Stimulated activated memory B cell treated with anti-CD40 and anti-IgM and Interleukin-4, amounts not matched to agents 10 μg/mL and 1 μg/mL and 100 μg/mL, for 72 hours (primary cell): ENCODE measurements at places on chromosomes 7 and 10.

GRCh38 chr7:156001496-156002260 is 189.4 kb upstream of the SHH start:
- ATAC-seq, result no peak

DNA sequence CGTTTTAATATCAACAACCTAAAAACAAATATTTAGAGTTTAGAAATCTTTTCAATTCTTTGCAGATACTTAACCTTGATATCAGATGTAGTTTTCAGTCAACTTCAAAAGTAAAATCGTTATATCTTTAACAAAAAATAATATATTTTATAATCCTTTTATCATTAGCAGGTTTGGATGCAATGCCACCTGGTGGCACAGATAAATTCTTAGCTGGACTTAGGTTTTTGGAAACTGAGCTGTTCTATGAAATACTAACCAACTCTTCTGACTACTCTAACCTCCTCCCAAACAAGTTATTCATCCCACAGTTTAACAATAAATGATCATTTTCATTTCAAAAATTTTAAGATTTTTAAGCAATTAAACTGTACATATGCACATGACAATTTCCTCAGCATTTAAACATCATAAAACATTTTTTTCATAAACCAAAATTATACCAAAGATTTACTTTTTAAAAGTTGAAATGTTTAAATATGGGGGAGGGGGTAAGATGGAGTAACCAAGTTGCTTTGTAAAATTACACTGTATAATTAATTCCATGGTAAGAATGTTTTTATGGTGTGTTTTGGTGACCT is 56.9 kb downstream of the HIBADH start:
- no peak for ATAC-seq

- no peak for ATAC-seq
Measured at GRCh38 chr10:86244297-86245014, 122.1 kb downstream of the GRID1 start.

GRCh38 chr7:100380196-100380595 is 6.9 kb downstream of the PILRA start:
- no peak for ATAC-seq

DNA sequence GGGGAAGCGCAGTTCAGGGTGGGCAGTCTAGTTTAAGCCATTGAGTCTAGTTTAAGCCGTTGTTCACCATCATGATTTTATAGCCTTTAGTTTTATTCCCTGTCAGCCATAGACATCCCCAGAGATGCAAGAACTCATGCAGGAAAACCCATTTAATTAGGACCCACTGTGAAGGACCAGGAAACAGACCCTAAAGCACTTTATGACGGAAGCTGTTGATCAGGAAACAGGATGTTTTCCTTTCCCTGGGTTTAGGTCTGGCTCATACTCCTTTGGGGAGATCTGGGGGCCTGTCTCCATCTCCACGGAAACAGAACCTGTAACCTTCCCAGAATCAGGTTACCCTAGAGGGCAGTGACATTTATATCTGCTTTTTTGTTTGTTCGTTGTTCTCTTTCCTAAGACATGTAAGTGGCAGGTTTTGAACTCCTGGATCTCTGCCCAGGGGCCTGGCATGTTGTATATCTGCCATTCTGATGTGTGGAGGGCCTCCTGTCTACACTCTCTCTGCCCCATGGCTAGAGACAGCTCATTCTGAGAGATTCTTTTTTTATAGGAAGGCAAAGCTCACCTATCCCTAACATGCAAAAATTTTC is 657.2 kb upstream of the GALNT17 start:
- ATAC-seq, result no peak

DNA sequence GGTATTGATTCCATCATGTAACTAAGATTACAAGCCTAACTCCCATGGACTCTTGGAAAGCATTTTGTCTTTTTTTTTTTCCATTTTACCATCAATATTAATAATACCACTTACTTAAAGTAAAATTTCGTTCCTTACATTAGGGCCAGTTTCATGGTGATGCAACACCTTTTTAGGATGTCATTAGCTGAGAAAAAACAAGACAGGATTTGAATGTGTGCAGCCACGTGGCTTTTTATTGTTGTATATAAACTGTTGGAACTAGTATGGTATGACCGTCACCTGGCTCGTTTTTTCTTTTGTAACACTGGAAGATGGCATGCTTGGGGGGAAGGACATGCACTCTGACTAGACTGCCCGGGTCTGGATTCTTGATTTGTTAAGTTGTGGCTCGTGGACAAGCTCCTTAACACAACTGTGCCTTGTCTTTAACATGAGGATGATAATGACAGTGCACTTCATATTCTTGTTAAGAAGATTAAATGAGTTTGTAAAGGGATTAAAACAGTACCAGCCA is 42.1 kb downstream of the ARHGAP21 start:
- no peak for ATAC-seq

GRCh38 chr10:131162866-131163843 is 148.4 kb downstream of the TCERG1L start:
- ATAC-seq, result no peak

DNA sequence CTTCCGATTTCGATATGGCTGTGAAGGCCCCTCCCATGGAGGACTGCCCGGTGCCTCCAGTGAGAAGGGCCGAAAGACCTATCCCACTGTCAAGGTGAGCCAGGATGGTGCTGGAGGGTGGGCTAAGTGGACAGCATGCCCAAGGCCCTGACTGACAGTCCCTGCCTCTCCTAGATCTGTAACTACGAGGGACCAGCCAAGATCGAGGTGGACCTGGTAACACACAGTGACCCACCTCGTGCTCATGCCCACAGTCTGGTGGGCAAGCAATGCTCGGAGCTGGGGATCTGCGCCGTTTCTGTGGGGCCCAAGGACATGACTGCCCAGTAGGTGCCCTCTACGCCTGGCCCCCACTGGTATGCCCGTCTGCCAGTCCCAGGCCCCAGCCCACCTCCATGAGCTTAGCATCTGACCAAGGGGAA is 1.2 kb downstream of the NFKB2 start:
- ATAC-seq, result no peak

GRCh38 chr10:28089467-28089866 is 90.6 kb upstream of the ODAD2 start:
- no peak for ATAC-seq

DNA sequence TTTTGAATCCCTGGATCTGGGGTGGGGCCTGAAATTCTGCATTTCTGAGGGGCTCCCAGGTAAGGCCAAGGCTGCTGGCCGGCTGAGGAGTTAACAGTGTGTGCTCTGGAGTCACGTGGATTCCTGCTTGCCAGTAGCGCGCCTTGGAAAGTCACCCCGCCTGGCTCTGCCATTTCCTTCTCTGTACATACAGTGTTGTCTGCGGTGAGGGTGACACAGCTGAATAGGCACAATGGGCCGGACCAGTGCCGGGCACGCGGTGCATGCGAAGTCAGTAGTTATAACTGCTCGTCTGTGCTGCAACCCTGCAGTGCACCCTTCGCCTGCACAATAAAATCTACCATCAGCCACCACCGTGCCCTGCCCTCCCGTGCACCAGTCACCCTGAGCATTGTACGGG is 68.0 kb upstream of the EEPD1 start:
- ATAC-seq, result peak; percentile 34

- ATAC-seq, result peak; percentile 46
Measured at GRCh38 chr10:97640868-97641811, 669 bp downstream of the PI4K2A start.

GRCh38 chr10:130459851-130460490 is 323.8 kb downstream of the GLRX3 start:
- no peak for ATAC-seq

- no peak for ATAC-seq
Measured at GRCh38 chr10:101164020-101164419, 32.9 kb downstream of the TLX1 start.

DNA sequence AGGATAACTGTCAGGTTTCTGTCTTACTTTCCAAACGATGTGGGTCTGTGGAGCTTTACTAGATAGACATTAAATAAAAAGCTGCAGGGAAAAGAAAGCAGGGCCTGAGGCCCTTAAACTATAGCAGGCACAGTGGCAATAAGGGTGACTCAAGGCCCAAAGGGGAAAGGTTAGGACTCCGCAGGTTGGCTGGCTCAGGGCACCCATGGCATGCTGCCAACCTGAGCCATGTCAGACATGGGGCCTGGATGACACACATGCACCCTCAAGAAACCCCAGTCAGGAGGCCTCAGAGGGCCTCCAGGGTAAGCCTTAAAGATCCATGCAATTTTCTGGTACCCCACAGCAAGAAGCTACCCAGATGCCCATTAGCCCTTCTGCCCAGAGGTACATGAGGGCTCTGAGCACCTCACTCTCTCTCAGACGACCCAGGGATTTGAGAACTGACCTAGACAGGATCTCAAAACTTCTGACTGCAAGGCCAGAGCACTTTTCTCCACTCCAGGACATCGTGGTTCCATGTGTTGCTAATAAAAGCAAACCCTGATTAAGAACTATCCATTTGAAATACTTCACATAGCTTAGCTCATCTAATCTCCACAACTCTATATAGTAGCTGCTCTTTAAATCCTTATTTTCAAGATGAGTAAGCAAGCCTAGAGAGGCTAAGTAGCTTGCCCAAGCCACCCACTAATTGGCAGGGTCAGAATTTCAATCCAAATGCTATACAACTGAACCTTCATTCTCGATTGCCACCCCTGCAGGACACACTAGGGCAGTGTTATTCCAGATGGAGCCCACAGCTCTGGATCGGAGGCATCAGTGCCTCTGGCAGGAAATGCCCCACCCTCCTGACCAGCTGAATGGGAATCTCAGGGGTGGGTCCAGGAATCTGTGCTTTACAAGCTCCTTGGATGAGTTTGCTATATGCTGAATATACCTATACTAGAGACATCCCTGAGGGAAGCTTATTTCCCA is 132.5 kb upstream of the EFCAB10 start:
- ATAC-seq, result no peak

DNA sequence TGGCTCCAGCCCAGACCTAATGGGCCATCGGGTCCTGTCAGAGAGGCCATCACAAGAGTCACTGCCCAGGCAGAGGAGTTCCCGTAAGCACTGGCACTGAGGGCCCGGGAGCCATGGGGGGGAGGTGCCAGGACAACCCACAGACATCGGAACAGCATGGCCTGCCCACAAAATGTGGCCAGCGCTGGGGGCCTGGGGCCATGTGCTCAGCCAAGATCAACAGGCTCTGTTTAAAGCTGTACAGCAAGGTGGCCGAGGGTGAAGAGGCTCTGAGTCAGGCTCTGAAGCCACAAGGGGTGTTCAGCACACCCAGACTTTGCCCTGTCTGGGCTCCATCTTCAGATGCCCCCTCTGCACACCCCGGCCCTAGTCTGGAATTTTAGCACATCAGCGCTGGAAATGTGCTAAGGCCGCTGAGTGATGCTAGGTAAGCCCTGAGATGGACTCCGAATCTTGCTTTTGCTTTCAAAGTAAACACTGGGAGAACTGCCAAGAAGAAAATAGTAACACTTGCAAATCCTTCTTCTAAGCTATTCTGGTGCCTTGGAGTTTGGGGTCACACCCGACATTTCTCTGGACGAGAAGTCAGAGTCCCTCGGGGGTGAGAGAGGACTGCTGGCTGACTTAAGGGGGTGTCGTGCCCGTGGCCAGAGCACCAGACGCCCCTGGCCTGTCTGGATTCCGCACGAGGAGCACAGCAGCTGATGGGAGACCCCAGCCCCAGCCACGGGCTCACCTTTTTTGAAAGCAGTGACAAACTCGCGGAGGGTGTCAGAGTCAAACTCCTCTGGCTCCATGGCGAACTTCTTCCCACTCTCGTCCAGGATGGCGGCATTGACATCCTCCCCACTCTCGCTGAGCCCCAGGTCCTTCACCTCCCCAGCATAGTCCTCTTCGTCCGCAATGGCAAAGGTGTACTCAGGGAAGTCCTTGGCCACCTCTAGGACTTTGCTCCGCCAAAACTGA is 23.6 kb downstream of the PDIA4 start:
- no peak for ATAC-seq

DNA sequence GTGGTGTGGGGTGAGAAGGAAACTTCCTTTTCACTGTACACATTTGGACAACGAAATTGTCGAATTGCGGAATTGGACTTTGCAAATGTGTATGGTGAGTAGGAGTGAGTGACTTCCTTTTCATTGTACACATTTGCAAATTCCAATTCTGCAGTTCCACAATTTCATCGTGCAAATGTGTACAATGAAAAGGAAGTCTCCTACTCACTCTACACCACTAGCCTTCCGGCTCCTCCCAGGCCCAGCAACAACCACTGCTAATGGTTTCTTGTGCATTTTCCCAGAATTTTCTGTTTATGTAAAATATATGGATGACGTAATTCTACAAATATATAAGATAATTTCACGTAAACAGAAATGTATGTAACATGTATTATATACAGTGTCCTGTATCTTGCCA is 118.5 kb downstream of the ARL4A start:
- ATAC-seq, result no peak

DNA sequence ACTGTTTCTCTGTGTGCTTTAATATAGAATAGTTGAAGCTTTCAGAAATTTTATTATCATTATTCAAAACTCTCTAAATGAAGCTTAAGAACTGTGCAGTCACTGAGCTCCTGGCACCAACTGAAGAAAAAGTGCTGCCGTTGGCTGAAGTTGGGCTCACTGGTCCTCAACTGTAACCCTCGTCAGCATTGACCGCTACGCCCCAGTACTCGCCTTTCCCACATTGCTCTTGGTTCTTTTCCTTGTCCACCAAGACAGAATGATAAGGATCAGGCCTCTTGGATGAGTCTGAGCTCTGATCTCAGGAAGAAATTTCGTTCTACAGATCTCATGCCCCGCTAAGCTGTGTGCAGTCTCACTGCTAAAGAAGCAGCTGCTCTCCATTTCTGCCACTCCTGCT is 7.9 kb upstream of the TAF3 start:
- no peak for ATAC-seq

DNA sequence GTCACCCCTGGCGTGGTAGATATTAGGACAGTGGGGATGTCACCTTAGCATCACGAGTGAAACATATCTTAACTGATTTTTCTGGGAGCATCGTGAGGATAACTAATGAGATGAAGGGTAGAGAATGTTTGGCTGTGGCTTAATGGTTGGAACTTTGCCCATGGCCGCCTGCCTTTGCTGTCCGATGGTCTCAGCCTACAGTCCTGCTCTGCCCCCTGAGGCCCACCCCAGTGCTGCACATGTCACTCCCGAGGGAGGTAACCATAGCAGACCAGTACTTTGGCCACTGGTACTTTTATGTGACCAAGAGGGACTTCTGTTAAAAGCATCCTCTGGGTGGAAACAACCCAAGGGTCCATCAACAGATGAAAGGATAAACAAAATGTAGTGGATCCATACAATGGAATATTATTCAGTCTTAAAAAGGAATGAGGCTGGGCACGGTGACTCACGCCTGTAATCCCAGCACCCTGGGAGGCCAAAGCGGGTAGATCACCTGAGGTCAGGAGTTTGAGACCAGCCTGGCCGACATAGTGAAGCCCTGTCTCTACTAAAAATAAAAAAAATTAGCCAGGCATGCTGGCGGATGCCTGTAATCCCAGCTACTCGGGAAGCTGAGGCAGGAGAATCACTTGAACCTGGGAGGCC is 58.4 kb downstream of the TACR2 start:
- no peak for ATAC-seq

- no peak for ATAC-seq
Measured at GRCh38 chr7:5656233-5656632, 125.2 kb downstream of the RNF216 start.
